Inflammatory macrophage (primary cell): ENCODE measurements at places on chromosomes 7 and 10.

GRCh38 chr10:132359305-132360040, 27.5 kb downstream of the LRRC27 start:
- no peak for DNase-seq

GRCh38 chr7:4815609-4816418, 40.4 kb downstream of the AP5Z1 start:
- DNase-seq, result no peak

DNA sequence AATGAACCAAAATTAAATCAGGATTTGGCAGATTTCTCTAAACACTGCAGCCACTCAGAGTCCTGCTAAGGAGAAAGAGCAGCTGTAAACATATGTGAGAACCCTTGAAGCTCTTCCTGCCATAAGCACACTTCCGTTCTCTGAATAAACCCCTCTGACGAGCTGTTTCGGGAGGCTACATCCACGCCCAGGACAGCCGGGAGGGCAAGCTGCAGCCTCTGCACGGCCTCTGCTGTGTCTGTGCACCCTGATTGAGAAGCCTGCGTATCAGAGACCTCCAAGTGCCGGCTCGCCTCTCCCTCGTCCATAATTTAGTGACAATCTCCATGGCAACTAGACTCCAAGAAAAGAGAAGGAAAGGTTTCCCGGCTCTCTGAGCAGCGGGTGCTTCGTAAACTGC, 114.4 kb downstream of the PTPRN2 start:
- DNase-seq, result no peak

GRCh38 chr7:13829914-13830900, 159.3 kb downstream of the ETV1 start:
- DNase-seq, result no peak

GRCh38 chr10:6119962-6120361, 31.1 kb downstream of the RBM17 start:
- DNase-seq, result no peak

- no peak for DNase-seq
These were observed 42.8 kb upstream of the NUB1 start for GRCh38 chr7:151298765-151299164.

- DNase-seq, result no peak
These were observed 19.6 kb downstream of the RGS10 start for GRCh38 chr10:119522747-119523426.

DNA sequence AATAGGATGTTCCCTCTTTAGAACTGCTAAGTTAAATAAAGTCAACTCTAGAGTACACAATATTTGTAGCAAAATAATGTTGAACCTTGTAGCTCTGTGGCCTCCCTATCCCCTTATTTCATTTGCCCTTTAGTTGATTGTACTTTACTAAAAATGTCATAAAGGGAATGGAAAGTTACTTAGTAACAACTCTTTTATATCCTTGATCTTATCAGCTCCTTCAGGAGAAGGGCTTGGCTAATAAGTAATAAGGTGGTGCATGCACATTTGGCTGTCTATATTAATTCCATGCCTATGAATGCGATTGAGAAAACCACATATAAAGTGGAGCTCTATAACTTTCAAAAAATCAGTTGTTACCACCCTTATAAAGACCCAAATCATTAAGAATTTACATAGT, 41.5 kb upstream of the GATA3 start:
- no peak for DNase-seq

- DNase-seq, result no peak
These were observed 7.4 kb upstream of the PFKFB3 start for GRCh38 chr10:6195376-6195775.

GRCh38 chr7:11430841-11431240, 401.2 kb downstream of the THSD7A start:
- DNase-seq, result peak; percentile 54

GRCh38 chr7:151590850-151591771, 71.4 kb upstream of the RHEB start:
- no peak for DNase-seq

DNA sequence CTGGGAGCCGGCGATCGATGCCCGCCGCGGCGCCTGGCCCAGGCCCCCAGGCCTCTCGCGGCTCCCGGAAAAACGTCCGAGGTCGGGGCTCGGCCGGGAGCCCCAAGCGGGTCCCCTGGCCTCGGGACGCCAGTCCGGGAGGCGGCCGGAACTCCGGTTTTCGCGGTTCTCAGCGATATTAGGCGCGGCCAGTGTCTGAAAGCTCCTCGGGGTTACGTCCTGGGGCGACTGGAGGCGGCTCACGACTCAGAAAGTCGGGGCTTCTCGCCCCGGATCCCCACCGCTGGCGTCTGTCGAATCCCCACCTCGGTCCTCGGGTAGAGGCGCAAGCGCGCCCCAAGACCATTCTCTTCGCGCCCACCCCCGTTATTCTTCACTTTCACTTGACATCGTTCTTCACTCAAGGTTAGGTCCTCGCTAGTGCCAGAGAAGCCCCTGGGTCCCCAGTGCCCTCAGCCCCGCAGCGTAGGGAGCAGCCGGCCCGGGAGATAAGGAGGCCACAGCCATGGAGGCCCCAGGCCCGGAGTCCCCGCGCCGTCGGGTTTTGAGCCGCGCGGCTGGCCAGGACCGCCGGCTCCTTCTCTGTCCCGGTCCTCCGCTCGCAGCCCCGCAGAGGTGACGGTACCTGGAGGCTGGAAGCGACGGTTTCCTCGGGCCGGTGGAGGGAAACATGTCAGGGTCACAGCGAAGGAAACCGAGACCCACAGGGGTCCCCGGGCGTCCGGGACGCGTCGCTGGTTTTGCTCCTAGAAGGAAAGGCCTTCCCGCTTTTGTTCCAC, 35.2 kb upstream of the EBLN1 start:
- DNase-seq, result peak; percentile 43
